COR-L47 (cell line): ENCODE measurements at places on chromosomes 2 and 18.

DNA sequence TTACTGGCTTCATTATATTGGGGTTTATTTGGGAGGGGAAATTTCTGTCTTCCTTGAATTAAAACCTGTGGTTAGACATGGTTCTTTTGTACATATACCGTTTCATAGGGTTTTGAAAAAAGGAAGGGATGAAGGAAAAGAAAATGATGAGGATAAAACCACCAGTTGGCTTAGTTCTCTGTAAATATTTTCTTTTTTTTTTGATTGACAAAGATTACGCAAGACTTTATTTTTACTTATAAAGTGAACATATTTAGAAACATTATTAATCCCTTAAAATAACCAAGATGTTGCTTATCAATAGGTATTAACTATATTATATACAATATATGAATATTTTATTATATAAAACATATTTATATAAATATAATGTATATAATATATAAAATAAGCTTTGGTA is 45.1 kb upstream of the TUBA3E start:
- DNase-seq = no peak

DNA sequence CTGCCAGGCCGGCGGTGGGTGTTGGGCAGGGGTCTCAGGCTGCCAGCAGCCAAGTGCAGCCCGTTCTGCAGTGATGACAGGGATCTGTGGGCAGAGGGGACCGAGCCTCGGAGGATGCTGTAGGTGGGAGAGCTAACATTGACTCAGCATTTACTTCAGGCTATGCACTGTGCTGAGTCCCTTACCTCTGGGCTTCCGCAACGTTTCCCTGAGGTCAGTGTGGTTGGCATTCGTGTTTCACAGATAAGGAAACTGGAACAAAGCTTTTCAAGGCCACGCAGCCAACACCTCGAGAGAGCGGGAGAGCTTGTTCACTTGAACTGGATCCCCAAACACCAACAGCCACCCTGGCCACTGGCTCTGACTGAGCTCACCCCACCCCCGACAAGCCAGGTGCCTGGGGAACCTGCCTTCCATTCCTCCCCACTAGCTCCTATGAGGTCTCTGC is 839 bp upstream of the GPR148 start:
- DNase-seq = no peak

DNA sequence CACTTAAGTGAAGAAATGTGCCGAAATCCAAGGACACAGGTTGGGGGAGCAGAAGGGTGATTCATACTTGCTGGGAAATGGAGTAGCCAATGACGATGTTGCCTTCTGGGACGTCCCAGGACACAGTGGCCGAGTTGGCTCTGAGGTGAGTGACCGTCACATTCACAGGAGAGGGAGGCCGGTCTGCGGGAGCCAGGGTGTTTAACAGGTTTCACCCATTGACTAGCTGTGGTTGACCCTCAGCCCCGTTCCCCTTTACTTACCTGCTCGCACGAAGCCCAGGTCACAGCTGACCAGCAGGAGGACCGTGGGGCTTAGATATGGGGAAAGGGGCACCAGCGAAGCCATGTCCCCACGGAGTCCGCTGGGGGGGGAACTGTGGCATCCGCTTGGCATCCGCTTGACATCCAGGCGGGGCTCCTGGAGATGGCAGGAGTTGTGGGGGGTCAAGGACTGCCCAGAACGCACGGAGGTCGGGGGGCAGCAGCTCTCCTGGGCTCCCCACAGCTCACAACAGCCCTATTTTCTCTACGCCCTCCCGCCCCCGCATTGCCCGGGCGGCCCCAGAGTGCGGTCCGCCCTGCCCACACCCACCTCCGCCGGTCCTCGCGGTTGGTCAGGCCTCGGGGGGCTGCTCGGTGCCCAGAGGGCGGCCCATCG is 586 bp downstream of the FNDC4 start:
- DNase-seq = no peak

- no peak for DNase-seq
These were observed 213.3 kb upstream of the HNRNPA3 start for GRCh38 chr2:176999301-176999700.

DNA sequence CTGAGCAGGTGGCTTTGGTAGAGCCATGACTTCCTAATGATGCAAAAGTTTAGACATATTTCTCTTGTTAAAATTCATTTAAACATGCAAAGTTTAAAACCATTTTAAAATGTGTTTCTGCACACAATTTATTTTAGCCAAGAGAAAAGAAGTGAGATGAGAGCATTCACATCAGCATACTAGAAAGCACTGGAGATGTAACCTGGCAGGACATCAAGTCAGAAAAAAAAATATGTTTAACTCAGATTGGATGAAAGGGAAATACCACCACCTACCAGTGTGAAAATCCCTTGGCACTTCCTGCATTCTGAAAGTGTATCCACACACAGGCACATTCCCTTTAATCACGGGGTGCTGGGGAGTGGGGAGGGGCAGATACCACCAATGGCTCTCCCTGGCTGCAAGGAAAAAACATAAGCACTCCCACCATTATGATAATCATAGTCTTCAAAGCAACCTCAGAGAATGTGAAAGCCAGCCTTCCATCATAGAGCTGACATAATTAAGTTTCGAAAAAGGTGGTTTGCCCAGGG is 25.0 kb downstream of the DNER start:
- DNase-seq = no peak

DNA sequence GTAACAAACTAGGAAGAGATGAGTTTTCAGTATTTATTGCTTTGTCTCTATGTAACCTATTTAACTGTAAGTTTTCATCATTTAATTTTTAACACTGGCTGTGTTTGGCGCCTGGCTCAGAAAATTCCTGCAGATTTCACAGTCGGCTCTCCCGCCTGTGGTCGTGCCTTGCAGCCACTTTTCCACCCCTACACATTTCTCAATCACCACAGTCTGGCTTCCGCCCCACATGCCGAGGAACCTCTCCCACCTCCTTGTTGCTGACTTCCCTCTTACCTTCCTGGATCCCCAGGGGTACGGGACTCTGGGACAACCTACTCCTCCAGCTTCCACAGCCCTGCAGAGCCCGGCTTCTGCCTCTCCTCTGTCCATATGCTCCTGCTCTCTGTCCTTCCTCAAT is 41.6 kb upstream of the MGAT4A start:
- no peak for DNase-seq

DNA sequence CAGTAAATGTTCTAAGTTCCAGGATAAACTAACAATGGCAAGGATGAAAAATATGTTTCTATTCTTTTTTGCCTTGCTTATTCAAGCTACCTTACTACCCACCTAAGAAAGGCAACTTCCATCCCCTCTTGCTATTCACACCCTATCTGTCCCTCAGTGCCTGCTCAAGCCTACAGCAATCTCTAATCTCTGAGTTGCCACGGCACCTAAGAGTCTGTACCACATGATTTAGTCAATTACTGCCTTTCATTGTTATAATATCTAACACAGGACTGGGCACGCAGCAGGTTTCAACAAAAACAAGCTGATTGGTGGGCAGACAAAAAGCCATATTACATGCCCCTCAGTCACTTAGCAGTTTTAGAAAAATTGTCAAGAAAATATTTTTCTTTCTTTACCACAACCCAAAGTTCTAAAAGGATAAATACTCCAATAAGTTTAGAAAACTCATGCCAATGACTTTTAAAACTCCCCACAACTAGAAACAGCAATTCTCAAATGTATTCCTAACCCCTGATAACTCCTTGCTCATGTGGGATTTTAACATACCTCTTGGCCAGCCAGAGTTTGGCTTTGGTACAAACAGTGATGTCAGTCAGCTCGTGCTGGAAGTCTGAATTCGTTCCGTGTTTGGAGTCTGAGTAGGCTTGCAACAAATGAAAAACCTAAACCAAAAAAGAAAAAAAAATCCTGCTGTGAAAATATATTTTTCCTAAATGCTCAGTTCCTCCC is 117.3 kb upstream of the ZFP36L2 start:
- DNase-seq = no peak

GRCh38 chr2:118315606-118316005 is 227.3 kb downstream of the INSIG2 start:
- DNase-seq = no peak

GRCh38 chr2:73232403-73233153 is 461 bp downstream of the PRADC1 start:
- DNase-seq = no peak

DNA sequence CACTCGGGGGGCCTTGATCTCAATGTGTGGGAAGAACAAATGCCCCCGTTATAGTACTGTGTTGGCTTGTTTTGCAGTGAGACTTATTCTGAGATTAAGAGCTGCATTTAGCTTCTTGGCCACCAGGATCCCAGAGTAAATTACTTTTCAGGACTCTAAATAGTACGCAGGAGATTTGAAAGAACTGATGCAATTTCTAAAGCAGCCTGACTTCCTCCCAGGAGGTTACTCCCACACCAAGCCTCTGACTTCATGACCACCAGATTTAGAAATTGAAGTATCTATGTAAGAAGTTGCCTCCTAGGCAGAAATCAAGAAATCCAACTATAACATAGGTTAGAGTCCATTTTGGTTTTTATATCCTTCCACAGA is 67.0 kb downstream of the FEZ2 start:
- DNase-seq = no peak

DNA sequence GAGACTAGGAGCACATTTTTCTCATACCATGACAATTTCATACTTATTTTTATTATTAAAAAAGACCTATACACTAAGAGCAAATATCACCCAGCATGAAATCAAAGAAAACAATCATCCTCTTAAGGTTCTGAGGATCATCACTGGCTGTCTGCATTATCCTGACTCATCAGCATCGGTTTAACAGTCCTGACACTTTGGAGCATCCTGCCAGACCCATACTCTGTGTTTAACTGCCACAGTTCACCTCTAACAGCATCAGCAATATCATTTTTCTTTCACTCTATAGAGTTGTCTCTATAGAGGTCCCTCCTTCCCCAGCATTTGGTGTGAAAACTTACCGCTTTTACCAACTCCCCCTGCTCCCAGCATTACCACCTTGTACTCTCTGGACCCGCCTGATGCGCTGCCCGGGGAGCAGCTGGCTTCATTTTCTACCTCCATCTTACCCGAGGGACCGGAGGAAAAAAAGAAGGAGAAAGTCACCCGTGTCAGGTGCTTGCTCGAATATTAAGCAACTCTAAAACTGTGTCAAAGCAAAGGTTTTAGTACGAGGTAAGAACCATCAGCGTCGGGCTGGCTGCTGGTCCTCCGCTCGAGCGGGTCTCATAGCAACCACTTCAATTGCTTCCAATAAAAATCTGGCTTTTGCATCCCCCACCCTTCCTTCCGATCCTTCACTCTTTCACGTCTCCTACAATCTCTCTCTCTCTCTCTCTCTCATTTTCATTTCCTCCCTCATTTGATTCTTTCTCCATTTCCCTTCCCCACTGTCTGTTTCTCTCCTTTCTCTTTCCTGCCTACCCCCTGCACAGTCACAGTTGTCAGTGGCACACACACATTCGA is at the start of gene RIT2:
Gene RIT2 (minus strand): TSS at position 610 of the 846 bp plus-strand sequence.
- no peak for DNase-seq

DNA sequence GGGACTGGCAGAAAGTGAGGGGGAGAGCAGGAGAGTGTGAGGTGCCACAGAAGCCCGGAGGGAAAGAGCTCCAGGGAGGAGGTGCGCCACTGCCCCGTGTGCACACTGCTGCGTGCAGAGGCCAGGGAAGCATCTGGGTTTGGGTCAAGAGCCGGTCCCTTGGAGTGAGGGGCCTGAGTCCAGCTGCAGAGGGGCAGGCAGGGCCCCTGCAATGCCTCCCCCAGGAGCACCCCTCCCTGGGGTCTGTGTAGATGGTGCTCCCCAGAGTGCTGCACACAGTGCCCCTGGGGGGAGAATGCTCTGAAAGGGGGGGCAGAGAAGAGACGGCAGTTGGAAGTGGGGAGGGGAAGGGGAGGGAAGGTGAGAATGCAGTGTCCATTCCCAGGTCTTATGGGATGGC is 3.7 kb upstream of the LIMS2 start:
- DNase-seq = no peak

- no peak for DNase-seq
These were observed 190.0 kb downstream of the CYRIA start for GRCh38 chr2:16475586-16475985.

GRCh38 chr2:201644001-201644400 is 698 bp upstream of the TMEM237 start:
- DNase-seq = no peak

- peak; percentile 89 for DNase-seq
These were observed 4.2 kb downstream of the PLEKHA3 start for GRCh38 chr2:178484245-178485041.

- DNase-seq = peak; percentile 63
These were observed 562.3 kb downstream of the SOX11 start for GRCh38 chr2:6254441-6254840.

- no peak for DNase-seq
These were observed 102.5 kb upstream of the LDAH start for GRCh38 chr2:20925265-20925889.

GRCh38 chr18:6605115-6605869 is 124.2 kb upstream of the ARHGAP28 start:
- no peak for DNase-seq

GRCh38 chr18:25126751-25127150 is 225.2 kb downstream of the ZNF521 start:
- no peak for DNase-seq

DNA sequence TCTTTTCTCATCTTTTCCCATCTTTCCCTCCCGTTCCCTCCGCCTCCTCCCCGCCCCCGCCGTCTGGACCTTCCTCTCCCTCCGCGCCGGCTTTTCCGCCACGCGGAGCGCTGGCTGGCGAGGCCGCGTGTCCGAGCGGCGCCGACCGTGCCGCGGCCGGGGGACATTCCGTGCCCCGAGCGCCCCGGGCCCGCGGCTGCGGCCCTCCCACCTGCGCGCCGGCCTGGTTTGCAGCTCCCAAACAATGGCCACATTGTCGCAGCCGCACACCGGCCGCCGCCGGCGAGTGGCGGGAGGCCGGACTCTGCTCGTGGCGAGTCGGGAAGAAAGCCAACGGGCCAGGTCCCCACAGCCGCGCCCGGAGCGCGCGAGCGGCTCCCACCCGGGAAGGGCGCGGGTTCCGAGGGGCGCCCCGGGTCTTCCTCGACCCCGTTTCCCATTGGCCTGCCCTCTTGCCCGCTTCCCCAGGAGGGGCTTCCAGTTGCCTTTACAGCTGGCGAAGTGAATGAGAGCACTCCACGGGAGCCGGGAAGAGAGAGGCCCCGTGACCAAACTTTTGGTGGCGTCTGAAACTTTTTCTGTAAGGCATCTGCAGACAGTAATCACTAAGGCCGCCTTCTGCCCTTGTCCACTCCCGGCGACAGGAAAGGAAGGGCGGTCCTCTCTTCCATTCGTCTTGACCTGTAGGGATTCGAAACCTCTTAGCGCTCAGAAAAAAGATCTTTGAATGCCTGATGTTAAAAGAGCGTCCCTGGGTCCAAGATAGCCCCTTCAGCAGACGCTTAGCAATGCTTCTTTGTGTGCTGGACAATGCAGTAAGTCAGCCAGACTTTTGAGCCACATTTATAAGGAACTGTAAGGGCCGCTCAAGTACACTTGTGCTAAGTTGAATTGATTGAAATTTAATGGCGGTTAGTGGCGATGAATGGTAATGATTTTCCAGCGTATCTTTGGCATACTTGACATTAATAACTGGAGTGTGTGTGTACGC is 6.2 kb downstream of the GLI2 start:
- DNase-seq = no peak
